ENCODE measurements at places on chromosomes 3 and 15. TPM values are rescaled to one million over a fixed set of nuclear protein-coding genes. Genes with fewer than 3 reads are reported as not detected.
A peak's percentile ranks its signal among the peaks of the same experiment; 100 is the strongest.

DNA sequence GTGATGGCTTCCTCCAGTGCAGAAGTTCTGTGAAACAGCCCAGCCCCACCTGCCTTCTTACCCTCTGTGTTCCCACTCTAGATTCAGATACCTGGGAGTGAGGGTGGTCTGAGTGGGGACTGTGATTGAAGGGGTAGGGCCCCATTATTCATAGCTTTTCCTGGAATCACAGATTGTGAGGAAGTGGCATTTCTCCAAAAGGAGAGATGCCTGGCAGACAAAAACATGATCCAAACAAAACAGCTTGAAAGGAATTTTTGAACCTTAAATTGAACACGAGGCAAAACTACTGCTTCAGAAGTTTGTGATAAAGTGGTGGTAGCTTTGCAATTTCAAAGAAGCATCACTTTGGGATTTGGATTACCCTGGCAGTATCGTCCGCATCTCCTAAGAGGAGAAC, 29.2 kb upstream of the NEO1 start:
- H3K27me3 ChIP-seq = peaks cover 50% of the 10 kb centered on the region
- DNase-seq = no peak
- no peaks in the 10 kb centered on the region for H3K4me1 ChIP-seq
- H3K27ac ChIP-seq = no peak overlapping the region

Gene ROPN1
- 0.28 TPM for total RNA-seq

- H3K4me3 ChIP-seq = no peak overlapping the region
- DNase-seq = no peak
- H3K36me3 ChIP-seq = no peaks in the 10 kb centered on the region
- no peaks in the 10 kb centered on the region for H3K27me3 ChIP-seq
- H3K4me1 ChIP-seq = peaks cover 19% of the 10 kb centered on the region
Observed at GRCh38 chr15:74229686-74230085, 6.4 kb upstream of the CCDC33 start.

DNA sequence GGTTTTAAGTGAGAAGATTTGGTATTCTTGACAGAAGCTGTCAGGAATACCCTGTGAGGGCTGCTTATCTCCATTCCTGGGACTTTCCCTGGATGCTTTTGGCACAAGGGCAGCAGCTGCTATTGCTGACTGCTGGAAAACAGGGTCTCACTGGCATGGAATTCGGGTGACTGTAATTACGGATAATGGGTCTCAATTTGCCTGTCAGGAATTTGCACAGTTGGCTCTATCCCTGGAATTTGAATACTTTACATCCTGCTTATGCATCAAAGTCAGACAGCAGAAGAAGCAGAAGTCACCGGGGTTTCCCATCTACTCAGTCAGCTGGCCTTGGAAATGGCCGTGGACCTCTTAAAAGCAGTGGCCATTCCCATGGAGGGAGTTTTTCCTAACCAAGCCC, 25.9 kb upstream of the AKAP13 start:
- peak; percentile 26 for DNase-seq
- H3K36me3 ChIP-seq = peaks cover 11% of the 10 kb centered on the region
- no peaks in the 10 kb centered on the region for H3K27me3 ChIP-seq
- H3K4me1 ChIP-seq = peaks cover 21% of the 10 kb centered on the region
- H3K4me3 ChIP-seq = no peak overlapping the region
- H3K27ac ChIP-seq = no peak overlapping the region

Gene GOLGA8N
- total RNA-seq = 6.2 TPM

GRCh38 chr3:111794711-111795110, 64.4 kb upstream of the PHLDB2 start:
- no peaks in the 10 kb centered on the region for H3K36me3 ChIP-seq
- no peak overlapping the region for H3K4me3 ChIP-seq
- no peak for DNase-seq
- no peak overlapping the region for H3K27ac ChIP-seq

- no peak for DNase-seq
- H3K27ac ChIP-seq = no peak overlapping the region
- H3K36me3 ChIP-seq = no peaks in the 10 kb centered on the region
Observed at GRCh38 chr3:133525435-133525834, 48.1 kb upstream of the CDV3 start.

Gene CKMT1A
- total RNA-seq = not detected

Gene GMNC
- total RNA-seq = 1.5 TPM

DNA sequence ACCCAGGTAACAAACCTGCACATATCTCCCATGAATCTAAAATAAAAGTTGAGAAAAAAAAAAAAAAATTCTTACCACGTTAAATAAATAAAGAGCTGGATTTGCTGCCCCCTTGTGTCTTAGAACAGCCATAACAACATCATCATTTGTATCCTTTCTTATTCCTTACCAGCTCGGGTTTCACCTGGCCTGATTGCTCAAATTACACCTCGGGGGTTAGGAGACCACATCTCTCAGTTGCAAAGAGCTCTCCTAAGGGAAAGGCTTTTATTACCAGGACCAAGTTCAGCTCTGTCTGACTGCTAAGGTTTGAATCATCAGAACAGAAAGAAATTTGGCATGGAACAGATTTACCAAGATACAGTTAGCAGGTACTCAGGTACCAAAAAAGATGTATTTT, 25.8 kb upstream of the RPL39L start:
- H3K4me3 ChIP-seq = no peak overlapping the region
- peaks cover 11% of the 10 kb centered on the region for H3K4me1 ChIP-seq
- H3K27ac ChIP-seq = no peak overlapping the region

- peaks cover 25% of the 10 kb centered on the region for H3K4me1 ChIP-seq
- H3K36me3 ChIP-seq = peaks cover 8% of the 10 kb centered on the region
- DNase-seq = peak; percentile 88
- peak overlapping the region; percentile 72 for H3K27ac ChIP-seq
Observed at GRCh38 chr15:84600331-84600686, 500 bp upstream of the ZSCAN2 start.

Gene DNAH1
- total RNA-seq = 3.0 TPM

GRCh38 chr15:45205192-45205591, 17.4 kb upstream of the SHF start:
- H3K27ac ChIP-seq = no peak overlapping the region
- no peak overlapping the region for H3K4me3 ChIP-seq
- peaks cover 24% of the 10 kb centered on the region for H3K4me1 ChIP-seq

- DNase-seq = no peak
- H3K27me3 ChIP-seq = no peaks in the 10 kb centered on the region
- no peak overlapping the region for H3K27ac ChIP-seq
- no peaks in the 10 kb centered on the region for H3K36me3 ChIP-seq
Observed at GRCh38 chr3:94619643-94620042, 556.8 kb downstream of the NSUN3 start.

Gene RASGRF1
- total RNA-seq = not detected

DNA sequence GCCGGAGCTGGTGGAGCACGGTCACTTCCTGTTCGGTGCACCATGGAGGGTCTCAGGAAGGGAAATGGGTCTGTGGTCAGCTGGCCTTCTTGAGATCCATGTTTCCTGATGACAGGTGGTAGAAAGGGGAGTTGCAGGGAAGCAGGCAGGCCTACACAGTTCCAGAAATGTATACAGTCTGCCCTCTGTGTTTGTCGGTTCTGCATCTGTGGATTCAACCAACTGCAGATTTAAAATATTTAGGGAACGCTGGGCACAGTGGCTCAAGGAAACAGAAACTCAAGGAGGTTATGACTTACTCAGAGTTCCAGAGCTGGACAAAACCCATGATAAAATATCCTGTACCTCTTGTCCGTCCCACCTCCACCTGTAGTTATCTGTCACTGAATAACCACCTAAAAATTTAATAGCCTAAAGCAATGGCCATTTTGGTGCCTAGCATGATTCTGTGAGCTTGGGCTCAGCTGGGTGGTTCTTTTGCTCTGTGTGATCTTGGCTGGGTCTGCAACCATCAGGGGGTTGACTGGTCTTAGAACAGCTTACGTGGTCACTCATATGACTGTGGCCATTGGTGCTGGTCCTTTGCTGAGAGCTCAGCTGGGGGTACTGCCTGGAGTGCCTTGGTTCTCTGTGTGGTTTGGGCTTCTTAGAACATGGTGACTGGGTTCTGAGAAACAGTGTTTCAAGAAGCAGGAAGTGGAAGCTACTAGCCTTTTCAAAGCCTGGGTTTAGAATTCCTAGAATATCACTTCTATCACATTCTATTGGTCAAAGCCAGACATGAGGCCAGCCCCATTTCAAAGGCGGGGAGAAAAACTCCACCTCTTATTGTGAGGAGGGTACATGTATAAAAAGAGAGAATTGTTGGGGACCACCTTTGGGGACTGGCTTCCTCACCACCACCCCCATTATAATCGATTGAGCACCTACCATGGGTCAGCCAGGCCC, 239.7 kb upstream of the BHLHE40 start:
- no peaks in the 10 kb centered on the region for H3K27me3 ChIP-seq
- H3K27ac ChIP-seq = no peak overlapping the region
- H3K36me3 ChIP-seq = no peaks in the 10 kb centered on the region
- peaks cover 63% of the 10 kb centered on the region for H3K4me1 ChIP-seq

Gene SENP8
- total RNA-seq = 7.7 TPM

DNA sequence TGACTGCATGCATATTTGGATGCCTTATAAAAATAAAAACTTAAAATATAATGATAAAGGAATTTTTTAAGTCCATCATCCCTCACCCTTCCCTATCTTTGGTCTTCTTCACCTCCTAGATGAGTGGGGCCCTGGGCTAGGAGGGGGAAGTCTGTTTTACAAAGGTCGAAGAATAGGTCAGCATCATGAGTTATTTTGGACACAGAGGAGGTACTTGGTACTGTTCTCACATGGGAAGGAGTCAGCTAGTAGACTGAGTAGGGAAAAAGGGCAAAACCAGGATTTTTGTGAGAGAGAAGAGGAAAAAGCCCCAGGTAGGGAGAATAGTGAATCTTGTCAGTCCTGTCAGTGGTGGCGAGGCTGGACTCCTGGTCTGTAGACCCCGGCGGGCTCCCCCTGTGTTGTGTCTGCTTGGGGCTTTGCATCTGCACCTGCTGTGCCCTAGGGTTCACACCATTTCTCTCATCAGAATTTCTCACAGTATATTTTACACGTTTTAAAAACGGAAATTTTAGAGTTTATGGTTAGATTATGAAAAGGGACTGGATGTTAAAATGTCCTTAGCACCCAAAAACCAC, 17.2 kb downstream of the GCSAM start:
- no peak overlapping the region for H3K4me3 ChIP-seq
- H3K4me1 ChIP-seq = peaks cover 37% of the 10 kb centered on the region
- H3K27me3 ChIP-seq = no peaks in the 10 kb centered on the region
- H3K36me3 ChIP-seq = no peaks in the 10 kb centered on the region
- no peak overlapping the region for H3K27ac ChIP-seq

GRCh38 chr3:76245073-76245472, 459.7 kb upstream of the ZNF717 start:
- no peaks in the 10 kb centered on the region for H3K27me3 ChIP-seq
- no peak for DNase-seq
- H3K4me3 ChIP-seq = no peak overlapping the region
- H3K36me3 ChIP-seq = no peaks in the 10 kb centered on the region
- no peak overlapping the region for H3K27ac ChIP-seq

DNA sequence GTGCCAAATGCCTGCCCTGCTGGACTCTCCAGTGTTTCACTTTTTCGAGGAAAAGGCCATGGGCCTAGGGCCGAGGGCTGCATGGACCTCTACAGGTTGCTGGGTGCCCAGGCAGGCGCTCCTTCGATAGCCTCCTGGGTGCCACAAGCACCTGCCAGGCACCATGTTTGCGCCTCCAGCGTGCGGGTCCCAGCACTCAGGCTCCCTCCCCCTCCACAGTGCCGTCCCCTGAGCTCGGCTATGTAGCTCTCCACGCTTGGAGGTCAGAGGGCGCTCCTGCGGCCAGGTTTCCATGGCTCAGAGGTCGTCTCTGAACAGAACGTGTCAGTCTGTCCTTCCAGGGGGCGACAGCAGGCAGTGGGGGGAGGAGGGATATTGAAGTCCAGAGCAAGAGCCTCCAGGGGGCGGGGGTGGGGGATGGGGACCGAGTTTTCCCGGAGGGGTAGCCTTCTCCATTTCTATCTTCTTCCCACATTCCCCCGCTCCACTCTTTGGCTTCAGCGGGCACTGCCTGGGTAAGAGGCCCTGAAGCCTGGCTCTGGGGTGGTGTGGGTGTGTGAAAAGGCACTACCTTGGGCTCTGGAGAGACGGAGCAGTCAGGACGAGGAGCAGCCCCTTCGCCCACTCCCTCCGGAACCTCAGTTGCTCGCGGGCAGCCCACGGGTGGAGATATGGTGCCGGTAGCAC, 3.6 kb downstream of the ONECUT1 start:
- H3K27me3 ChIP-seq = peaks cover 93% of the 10 kb centered on the region
- H3K4me1 ChIP-seq = peaks cover 49% of the 10 kb centered on the region
- no peak overlapping the region for H3K4me3 ChIP-seq

GRCh38 chr3:176896640-176897039, 300.6 kb downstream of the TBL1XR1 start:
- H3K4me3 ChIP-seq = no peak overlapping the region
- H3K36me3 ChIP-seq = no peaks in the 10 kb centered on the region
- H3K4me1 ChIP-seq = no peaks in the 10 kb centered on the region
- DNase-seq = no peak
- H3K27ac ChIP-seq = no peak overlapping the region

Gene TBL1XR1
- 128 TPM for total RNA-seq

DNA sequence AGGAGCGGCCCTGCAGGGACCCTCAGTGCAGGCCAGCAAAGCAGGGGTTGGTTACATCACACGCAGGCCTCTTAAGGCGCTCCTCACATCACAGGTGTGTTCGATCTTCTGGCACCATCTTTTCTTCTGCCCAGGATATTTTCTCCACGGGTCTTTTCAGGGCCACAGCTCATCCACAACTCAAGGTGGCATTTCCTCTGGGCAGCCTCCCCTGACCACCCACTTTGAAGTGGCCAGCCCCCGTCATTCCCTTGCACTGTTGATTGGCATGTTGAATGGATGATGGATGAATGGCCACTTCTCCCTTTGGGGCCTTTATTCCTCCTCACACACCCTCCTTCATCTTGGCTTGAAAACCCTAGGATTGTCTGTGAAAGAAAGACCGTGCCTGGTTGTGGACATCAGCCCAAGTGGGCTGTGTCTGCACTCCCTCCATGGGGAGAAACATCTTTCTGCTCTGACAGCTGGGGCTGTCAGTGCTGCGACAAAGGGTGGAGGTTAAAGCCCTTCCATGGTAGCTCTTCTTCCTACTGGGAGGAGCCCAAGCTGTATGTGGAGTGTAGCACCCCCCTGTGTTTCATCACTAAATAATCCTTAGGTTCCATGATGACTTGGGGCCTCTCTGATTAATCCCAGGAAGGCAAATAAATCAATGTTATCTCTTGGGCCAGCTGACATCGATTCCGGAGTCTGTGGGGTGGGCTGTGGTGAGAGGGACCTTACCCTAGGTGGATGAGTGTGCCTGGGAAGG, 102.5 kb downstream of the EPHB1 start:
- no peaks in the 10 kb centered on the region for H3K4me1 ChIP-seq
- H3K4me3 ChIP-seq = no peak overlapping the region
- H3K27ac ChIP-seq = no peak overlapping the region
- DNase-seq = no peak
- no peaks in the 10 kb centered on the region for H3K27me3 ChIP-seq
- no peaks in the 10 kb centered on the region for H3K36me3 ChIP-seq
